Breast epithelium (tissue), 4 donors: ENCODE measurements at places on chromosomes 4 and X. TPM values are rescaled to one million over a fixed set of nuclear protein-coding genes. Genes with fewer than 3 reads are reported as not detected.
A peak's percentile ranks its signal among the peaks of the same experiment; 100 is the strongest.

DNA sequence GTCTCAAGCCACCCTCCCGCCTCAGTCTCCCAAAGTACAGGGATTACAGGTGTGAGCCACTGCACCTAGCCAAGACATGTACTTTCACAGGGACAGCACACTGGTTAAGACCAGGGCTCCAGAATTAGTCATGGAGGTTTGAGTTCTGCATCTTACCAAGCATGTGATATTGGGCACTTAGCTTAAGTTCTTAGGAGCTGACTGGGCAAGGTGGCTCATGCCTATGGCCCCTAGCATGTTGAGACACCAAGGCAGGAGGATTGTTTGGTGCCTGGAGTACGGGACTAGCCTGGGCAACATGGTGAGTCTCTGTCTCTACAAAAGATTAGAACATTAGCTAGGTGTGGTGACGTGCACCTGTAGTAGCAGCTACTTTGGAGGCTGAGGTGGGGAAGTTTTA is 2.6 kb upstream of the TMEM192 start:
- H3K27ac ChIP-seq, result no peak overlapping the region
- no peak overlapping the region for H3K4me3 ChIP-seq
- no peaks in the 10 kb centered on the region for H3K36me3 ChIP-seq

- DNase-seq, result no peak
- H3K4me3 ChIP-seq, result no peak overlapping the region
- no peaks in the 10 kb centered on the region for H3K27me3 ChIP-seq
- no peak overlapping the region for H3K27ac ChIP-seq
Observed at GRCh38 chr4:76558396-76559235, 123.6 kb downstream of the SHROOM3 start.

The CCNA2 gene
- 1.8 TPM for total RNA-seq

DNA sequence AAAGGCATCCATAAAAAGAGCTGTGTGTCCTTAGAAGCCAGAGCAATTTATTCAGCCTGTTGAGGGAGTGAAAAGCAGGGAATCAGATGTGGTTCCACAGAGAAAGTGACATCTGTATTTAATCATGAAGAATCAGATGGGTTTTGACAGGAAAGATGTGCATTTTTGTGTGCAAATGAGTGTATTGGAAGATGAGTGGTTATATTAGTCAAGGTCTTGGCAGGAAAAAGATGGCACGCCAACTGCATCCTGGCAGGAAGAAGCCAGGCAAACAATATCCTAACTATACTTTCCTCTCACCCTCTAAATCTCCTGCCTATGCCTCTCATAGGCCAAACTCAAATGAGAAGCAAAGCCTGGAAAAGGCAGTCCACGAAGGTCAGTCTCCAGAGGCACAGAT is 59.1 kb downstream of the SCFD2 start:
- H3K36me3 ChIP-seq, result no peaks in the 10 kb centered on the region
- no peaks in the 10 kb centered on the region for H3K27me3 ChIP-seq
- no peak overlapping the region for H3K27ac ChIP-seq
- no peak for DNase-seq
- H3K4me1 ChIP-seq, result no peaks in the 10 kb centered on the region

GRCh38 chr4:79831701-79832514 is 241.1 kb downstream of the ANTXR2 start:
- H3K36me3 ChIP-seq, result no peaks in the 10 kb centered on the region
- no peak overlapping the region for H3K4me3 ChIP-seq
- no peak overlapping the region for H3K27ac ChIP-seq
- no peaks in the 10 kb centered on the region for H3K27me3 ChIP-seq

The STPG2 gene
- total RNA-seq, result 1.6 TPM

The GPR143 gene
- not detected for total RNA-seq

The ABCG2 gene
- 6.9 TPM for total RNA-seq

The ZMYM3 gene
- 11.5 TPM for total RNA-seq

The MAP9 gene
- 8.8 TPM for total RNA-seq

- H3K4me3 ChIP-seq, result no peak overlapping the region
- H3K36me3 ChIP-seq, result no peaks in the 10 kb centered on the region
Observed at GRCh38 chr4:31545755-31546154, 825.6 kb downstream of the PCDH7 start.

DNA sequence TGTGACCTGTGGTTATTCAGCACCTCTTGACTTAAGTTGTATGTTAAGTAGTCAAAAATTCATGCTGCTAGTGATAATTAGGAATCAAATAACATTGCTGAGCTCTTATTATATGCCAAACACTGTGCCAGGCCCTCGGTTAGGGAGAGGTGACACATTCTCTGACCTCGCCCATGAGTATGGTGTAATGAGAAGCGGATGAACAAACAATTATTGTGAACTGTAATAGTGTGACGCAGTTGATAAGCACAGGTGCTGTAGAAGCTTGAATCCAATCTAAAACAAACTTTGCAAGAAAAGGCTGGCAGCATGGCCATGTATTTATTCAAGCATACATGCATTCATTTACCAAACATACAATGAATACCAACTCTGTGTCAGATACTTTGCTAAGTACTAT is 303.5 kb upstream of the HS3ST1 start:
- no peak overlapping the region for H3K27ac ChIP-seq
- H3K27me3 ChIP-seq, result no peaks in the 10 kb centered on the region
- DNase-seq, result no peak
- no peak overlapping the region for H3K4me3 ChIP-seq

DNA sequence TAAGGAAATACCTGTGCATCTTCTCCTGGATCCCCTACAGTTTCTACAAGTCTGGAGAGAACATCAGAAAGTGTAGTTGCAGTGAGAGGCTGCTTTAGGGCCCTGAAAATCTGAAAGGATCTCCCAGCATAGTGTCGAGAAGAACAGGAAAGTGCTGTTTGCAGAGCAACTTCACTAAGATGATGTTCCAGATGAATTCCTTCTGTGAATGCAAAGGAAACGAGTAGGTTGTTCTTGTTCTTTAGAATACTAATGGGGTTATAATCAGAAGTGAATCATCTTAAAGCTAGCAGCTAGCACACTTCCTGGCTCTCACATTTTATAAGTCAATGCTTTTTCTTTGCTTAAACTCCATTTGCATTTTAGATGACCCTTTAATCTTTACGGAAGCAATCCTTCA is 53.7 kb downstream of the ZAR1 start:
- DNase-seq, result no peak
- peaks cover 8% of the 10 kb centered on the region for H3K36me3 ChIP-seq
- H3K4me1 ChIP-seq, result no peaks in the 10 kb centered on the region
- no peaks in the 10 kb centered on the region for H3K27me3 ChIP-seq

The TMPRSS11A gene
- total RNA-seq, result not detected

- peaks cover 4% of the 10 kb centered on the region for H3K27me3 ChIP-seq
- H3K27ac ChIP-seq, result no peak overlapping the region
- no peaks in the 10 kb centered on the region for H3K36me3 ChIP-seq
- no peak for DNase-seq
- no peaks in the 10 kb centered on the region for H3K4me1 ChIP-seq
Observed at GRCh38 chr4:139274790-139275189, 5.2 kb downstream of the MGARP start.

- H3K4me1 ChIP-seq, result no peaks in the 10 kb centered on the region
- H3K27me3 ChIP-seq, result peaks cover 6% of the 10 kb centered on the region
- H3K4me3 ChIP-seq, result no peak overlapping the region
Observed at GRCh38 chrX:30881797-30882196, 7.3 kb downstream of the TAB3 start.

DNA sequence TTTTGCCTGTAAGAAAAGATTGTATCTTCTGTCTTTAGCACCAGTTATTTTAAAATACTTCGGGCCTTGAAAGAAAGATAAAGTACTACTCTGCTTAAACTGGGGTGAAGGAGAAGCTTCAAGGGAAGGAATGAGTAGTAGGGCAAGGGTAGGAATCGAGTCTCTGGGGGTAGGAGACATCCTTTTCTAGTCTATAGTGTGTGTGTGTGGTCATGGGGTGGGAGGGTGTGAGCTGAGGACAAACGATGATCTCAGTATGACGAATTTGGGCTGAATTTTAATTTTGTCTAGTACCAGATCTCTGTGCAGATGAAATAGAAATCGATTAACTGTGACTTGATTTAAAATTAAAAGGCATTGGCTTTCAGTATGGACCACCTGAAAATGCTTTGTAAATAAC is 3.3 kb upstream of the MYOZ2 start:
- H3K4me1 ChIP-seq, result no peaks in the 10 kb centered on the region
- H3K27me3 ChIP-seq, result no peaks in the 10 kb centered on the region
- no peaks in the 10 kb centered on the region for H3K36me3 ChIP-seq

GRCh38 chrX:113770071-113770470 is 813.8 kb upstream of the HTR2C start:
- H3K27ac ChIP-seq, result no peak overlapping the region
- no peaks in the 10 kb centered on the region for H3K27me3 ChIP-seq
- no peak for DNase-seq
- H3K4me3 ChIP-seq, result no peak overlapping the region
- H3K36me3 ChIP-seq, result no peaks in the 10 kb centered on the region

GRCh38 chr4:128220286-128221235 is 67.1 kb downstream of the PGRMC2 start:
- no peak overlapping the region for H3K4me3 ChIP-seq
- no peaks in the 10 kb centered on the region for H3K4me1 ChIP-seq
- H3K27ac ChIP-seq, result no peak overlapping the region
- H3K36me3 ChIP-seq, result no peaks in the 10 kb centered on the region
- no peaks in the 10 kb centered on the region for H3K27me3 ChIP-seq
- DNase-seq, result no peak

DNA sequence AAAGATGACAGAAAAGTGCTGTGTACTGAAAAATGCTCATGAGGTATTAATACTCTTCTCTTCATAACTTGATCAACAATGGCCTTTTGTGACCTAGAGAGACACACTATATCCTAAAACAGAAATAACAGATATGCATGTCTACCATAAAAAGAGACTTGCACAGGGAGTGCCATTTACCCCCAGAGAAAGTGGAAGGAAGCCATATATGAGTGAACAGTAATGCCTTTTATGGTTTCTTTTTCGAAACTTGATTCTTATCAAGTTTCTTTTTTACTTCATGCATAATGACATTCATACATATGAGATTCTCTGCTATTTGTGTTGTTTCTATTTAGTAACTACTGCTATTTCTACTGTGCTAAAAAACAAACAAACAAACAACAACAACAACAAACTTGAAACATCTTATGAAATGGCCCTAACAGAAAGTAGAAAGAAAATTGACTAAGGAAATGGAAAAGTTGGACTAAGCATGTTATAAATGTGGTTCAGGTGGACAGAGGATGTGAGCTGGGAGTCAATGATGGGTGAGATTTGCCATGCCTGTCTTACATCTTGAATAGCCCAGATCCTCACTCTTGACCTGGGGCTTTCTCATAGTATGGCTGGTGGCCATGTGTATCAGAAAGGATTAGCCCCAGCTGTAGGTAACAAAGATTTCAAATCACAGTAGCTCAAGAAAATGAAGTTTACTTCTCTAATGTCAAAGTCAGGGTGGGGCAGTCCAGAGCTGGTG is 43.8 kb downstream of the GEMIN8 start:
- no peaks in the 10 kb centered on the region for H3K4me1 ChIP-seq
- no peak overlapping the region for H3K27ac ChIP-seq
- DNase-seq, result no peak
- peaks cover 14% of the 10 kb centered on the region for H3K27me3 ChIP-seq
- H3K36me3 ChIP-seq, result no peaks in the 10 kb centered on the region

The TMEM150C gene
- 38.3 TPM for total RNA-seq

GRCh38 chr4:140185412-140186081 is 31.6 kb upstream of the MAML3 start:
- no peak for DNase-seq
- no peak overlapping the region for H3K27ac ChIP-seq
- H3K4me3 ChIP-seq, result no peak overlapping the region
- no peaks in the 10 kb centered on the region for H3K27me3 ChIP-seq
- H3K4me1 ChIP-seq, result no peaks in the 10 kb centered on the region

DNA sequence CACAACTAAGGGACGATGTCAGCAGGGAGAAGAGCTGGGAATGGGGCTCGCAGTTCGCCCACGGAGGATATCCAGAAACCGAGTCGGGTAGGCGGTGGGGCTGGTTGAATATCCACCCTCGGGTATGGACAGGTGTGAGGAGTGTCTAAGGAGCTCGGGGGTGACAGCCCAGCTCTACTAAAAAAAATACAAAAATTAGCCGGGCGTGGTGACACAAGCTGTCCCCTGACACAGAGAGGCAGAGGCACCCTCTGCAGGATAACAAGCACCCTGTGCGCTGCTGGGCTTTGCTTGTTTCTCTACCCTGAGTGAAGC is 12.2 kb upstream of the ASMTL start:
- H3K27me3 ChIP-seq, result peaks cover 48% of the 10 kb centered on the region
- no peak overlapping the region for H3K4me3 ChIP-seq
- H3K4me1 ChIP-seq, result no peaks in the 10 kb centered on the region
- H3K36me3 ChIP-seq, result no peaks in the 10 kb centered on the region
- no peak for DNase-seq

- no peaks in the 10 kb centered on the region for H3K36me3 ChIP-seq
- no peaks in the 10 kb centered on the region for H3K27me3 ChIP-seq
- H3K4me3 ChIP-seq, result no peak overlapping the region
Observed at GRCh38 chrX:96181605-96182004, 503.0 kb upstream of the DIAPH2 start.

DNA sequence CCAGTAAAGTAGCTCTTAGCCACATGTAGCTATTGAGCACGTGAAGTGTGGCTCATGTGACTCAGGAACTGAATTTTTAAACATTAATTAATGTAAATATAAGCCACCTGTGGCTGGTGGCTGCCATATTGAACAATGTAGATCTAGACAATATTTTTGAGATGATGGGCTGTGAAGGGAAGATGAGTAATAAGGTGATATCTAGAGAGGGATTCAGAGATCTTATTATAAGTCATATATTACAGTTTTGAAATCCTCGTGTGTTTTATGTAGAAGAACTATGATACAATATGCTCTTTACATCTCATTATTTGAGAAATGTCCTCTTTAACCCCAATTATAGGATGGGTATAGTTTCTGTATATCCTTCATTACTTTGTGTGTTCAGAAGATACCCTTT is 5.6 kb downstream of the GAR1 start:
- DNase-seq, result no peak
- no peak overlapping the region for H3K4me3 ChIP-seq
- peak overlapping the region; percentile 56 for H3K27ac ChIP-seq
- peaks cover 3% of the 10 kb centered on the region for H3K36me3 ChIP-seq

DNA sequence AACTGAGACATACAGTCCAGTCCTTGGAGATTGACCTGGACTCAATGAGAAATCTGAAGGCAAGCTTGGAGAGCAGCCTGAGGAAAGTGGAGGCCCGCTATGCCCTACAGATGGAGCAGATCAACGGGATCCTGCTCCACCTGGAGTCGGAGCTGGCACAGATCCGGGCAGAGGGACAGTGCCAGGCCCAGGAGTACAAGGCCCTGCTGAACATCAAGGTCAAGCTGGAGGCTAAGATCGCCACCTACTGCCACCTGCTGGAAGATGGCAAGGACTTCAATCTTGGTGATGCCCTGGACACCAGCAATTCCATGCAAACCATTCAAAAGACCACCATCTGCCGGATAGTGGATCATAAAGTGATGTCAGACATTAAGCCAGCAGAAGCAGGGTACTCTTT is 20.4 kb upstream of the FRMPD3 start:
- H3K27me3 ChIP-seq, result no peaks in the 10 kb centered on the region
- DNase-seq, result no peak
- no peaks in the 10 kb centered on the region for H3K36me3 ChIP-seq
- H3K4me3 ChIP-seq, result no peak overlapping the region
- H3K4me1 ChIP-seq, result no peaks in the 10 kb centered on the region

The PCDH7 gene
- 14.4 TPM for total RNA-seq
